GM12864 (cell line): ENCODE measurements at places on chromosomes 7 and 10.

- DNase-seq: no peak
These were observed 6.9 kb upstream of the ZKSCAN1 start for GRCh38 chr7:100008525-100008924.

- DNase-seq: no peak
These were observed 282.4 kb downstream of the HPSE2 start for GRCh38 chr10:98953251-98953650.

DNA sequence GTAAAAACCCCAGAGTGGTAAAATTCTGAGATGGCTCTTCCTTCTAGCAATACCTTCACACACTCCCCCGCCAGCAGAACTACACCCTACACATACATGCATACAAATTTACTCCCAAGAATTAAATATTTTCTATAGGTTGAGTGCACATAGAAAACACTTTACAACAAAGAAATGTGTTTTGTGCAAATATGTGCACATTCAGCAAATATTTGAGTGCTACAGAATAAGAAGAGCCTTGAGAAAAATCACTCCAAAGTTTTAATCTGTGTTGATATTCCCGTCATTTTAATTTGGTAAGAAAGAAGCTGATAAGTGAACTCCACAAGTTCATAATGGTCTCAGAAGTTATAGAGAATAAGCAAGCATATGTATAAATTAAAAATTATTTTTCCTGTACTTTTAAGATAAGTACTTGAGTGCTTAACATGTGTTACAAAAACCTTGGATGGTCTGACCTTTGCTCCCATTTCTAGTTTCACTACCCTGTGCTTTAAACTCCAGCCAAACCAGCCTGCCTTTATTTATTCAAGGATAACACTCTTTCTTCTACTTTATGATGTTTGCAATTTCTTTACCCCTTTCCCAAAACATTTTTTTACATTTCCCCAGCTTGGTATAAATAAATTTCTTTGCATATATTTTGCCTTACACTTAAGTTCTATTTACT lies 733.5 kb upstream of the LRRTM3 start:
- DNase-seq: no peak

GRCh38 chr10:26157734-26158133 lies 58.8 kb upstream of the GAD2 start:
- no peak for DNase-seq

- DNase-seq: no peak
These were observed 201.6 kb downstream of the PARD3 start for GRCh38 chr10:34613491-34613890.

- no peak for DNase-seq
These were observed 1.0 kb upstream of the KNDC1 start for GRCh38 chr10:133158756-133159610.

DNA sequence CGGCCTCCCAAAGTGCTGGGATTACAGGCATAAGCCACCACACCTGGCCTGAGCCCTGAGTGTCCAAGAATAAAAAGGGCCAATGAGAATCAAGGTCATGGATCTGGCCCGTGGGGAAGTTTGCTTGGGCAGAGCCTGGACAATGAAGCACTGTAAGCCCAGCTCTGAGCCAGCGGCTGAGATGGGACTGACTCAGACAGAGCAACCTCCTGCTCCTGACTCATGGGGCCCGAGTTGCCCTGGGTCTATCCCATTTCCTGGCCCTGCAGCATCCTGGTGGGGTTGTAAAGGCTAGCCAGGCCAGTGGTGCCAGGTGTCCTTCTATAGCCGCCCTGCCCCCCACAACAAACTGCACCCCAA lies 5.2 kb upstream of the MYH16 start:
- DNase-seq: no peak

GRCh38 chr7:2295936-2296620 lies 18.2 kb downstream of the SNX8 start:
- no peak for DNase-seq

- no peak for DNase-seq
These were observed 23.4 kb upstream of the AKR1C3 start for GRCh38 chr10:5070648-5071410.
